H1 (cell line): ENCODE measurements at places on chromosomes 13 and 19.

DNA sequence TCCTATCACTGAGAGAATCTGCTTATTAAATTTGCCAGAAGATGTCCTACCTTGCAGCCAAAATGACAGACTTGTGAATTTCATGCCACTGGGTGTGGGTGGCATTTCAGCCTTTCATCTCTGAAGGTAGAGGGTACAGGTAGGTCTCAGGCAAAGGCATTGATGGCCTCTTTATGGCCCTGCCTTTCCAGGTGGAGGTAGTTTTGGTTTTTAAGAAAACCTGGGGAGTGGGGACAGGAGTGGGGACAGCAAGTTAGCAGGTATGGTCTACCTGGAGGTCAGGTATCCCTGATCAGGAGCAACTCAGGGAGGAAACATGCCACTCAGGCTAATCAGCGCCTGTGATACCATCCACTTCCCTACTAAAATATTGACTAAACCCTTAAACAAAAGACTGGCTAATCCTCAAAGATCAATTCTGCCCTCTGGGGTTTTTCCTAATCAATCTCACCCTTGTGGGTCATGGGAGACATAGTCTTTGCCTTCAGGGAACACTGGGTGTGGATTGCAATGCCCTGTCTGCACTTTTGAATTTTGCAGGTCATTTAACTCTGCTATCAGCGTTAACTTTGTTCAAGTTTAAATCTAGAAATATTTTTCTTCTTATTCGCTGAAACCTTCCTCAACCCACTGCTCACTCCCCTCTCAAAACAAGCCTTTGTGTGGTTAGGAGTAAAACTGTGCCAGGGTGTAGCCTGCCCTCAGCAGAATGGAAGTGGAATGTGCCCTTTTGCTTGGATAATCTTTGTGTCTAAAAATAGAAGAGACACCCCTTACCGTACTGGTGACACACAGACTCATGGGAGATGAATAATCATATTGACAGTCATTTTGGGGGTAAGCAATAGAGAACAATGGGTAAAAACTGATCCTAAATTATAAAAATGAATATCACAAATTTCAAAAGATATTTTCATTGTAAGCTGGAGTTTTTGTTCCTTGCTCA is 233.7 kb downstream of the COG6 start:
- DNase-seq, result no peak

- DNase-seq, result no peak
Measured at GRCh38 chr19:19691683-19692082, 23.0 kb downstream of the ZNF101 start.

- no peak for DNase-seq
Measured at GRCh38 chr19:55676889-55677505, 2.0 kb downstream of the EPN1 start.

DNA sequence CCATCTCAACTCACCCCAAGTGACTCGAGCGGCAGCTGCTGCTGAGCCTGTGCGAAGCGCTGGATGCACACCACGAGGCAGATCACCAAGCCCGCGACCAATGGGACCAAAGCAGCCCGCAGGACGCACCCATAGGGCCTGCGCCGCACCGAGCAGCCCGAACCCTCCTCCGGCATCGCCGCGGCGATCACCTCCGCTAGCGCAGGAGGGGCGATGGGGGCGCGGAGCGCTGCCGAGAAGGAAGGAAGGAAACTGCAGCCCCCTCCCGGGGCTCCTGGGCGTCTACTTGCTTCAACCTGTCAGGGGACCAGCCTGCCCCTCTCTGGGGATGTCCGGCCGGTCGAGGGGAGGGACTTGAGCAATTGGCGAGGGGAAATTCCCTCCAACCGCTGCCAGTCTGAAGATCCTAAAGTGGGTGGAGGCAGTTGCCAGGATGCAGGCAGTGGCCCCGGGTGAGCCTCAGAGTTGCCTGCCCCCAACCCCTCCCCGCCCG is at the start of gene CD70:
Gene CD70, minus strand, starts transcription at position 324 of the 493 bp plus-strand sequence. Its CDS starts 148 bp downstream, at position 176.
- DNase-seq, result no peak

DNA sequence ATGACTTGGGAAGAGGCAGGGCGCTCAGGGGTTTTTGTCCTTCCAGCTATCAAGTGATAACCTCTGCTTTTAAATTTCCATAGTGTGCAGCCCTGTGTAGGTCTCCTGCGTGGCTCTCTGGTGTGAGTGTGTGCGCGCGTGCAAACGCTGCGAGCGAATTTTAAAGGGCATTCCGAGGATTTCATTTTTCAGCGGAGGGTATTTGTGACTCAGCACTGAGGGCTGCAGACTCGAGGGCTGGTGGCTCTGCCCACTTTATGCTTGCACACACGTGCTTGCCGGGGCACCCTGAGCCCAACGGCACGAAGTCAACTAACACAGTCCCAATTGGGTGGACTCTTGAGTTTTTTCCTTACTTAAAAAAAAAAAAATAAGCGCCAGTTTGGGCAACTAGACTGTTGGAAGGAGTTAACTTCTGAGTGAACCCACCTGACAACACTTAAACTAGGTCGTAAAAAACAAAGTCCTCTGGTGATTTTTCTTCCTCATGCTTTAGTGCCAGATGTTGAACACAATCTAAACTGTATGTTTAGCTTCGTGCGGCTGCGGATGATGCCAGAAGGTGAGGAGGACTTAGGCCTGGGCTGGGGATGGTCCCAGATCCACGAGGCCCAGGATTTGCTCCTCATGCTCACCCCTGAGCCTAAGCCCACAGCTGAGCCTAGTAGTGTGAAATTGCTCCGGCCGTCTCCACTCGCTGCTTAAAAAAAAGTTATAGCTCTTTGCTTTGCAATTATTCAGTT is 2.1 kb downstream of the FGF9 start:
- no peak for DNase-seq

DNA sequence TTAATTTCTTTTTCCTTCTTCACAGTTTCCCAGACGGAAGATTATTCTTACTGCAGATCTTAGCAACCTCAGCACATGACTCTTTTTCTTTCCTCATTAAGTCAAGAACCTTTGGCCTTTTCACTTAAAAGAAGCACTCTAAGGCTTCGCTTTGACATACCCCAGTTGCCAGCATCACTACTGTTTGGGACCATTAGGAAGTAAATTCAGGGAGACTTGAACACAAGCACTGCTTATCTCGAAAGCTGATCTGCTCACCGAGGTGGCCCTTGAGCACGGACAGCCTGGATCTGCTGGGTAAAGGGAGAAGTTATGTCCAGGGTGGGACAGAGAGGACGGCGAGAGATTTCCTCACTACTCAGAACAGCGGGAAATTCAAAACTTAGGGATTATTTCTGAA is 151.4 kb upstream of the RNF113B start:
- DNase-seq, result no peak

DNA sequence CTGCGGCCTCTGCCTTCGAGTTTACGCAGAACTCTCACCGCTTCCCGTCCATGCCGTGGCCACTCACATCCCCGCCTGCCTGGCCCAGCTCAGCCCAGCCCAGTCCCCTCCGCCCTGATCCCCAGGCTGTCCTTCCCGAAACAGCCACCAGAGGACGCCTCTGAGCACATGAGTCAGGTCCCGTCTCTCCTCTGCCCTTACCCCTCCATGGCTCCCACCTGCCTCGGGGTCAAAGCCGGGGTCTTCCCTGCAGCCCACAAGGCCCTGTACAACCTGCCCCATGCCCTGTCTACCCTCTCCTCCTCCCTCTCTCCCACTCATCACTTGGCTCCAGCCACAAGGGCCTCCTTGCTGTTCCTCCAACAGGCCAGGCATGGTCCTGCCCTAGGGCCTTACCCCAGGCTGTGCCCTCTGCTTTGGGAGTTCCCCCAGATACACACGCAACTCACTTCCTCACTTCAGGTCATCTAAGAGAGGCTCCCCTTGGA is 8.1 kb upstream of the SEMA6B start:
- DNase-seq, result peak; percentile 99

GRCh38 chr19:29769997-29770396 is 41.8 kb upstream of the CCNE1 start:
- no peak for DNase-seq
